ENCODE measurements at places on chromosomes 16 and 17.

DNA sequence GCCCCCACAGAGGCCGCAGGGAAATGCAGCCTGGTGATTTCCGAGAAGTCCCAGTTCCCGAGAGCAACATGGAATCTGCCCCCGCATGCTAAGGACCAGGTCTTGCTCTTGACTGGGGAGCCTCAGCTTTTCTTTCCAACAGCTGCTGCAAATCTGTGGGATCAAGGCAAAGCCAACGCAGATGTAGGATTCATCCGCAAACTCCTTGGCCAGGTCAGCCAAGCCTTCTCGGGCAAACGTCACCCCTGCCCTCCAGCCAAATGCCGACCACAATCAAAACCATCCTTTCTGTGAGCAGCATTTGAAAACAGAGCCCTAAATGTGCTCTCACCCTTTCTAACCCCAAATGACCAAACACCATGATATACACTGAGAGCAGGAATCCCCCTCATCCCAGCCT lies 54.0 kb downstream of the MRM3 start:
- no peak for DNase-seq

- DNase-seq = no peak
Measured at GRCh38 chr17:68460146-68460545, 2.9 kb upstream of the WIPI1 start.

GRCh38 chr16:66520406-66521170 lies 29.3 kb downstream of the TK2 start:
- no peak for DNase-seq

DNA sequence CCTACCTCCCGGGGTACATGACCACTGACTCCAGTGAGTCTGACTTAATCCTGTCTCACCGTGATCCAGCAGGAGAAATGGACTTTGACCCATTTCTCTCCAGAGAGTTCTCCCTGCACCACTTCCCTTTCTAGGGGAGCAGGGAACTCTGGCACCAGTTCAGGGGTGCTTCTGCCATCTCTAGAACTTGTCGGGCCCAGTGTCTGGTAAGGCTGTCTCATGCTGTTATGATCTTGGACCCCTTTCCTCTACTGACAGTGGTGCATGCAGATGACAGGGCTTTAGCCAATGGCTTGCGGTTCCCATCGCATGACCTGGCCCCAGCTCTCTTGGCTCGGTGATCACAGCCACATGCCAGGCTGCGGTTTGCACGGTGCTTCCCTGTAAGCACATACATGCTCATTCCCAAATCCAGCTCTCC lies 62.0 kb downstream of the SLC39A11 start:
- DNase-seq = no peak

DNA sequence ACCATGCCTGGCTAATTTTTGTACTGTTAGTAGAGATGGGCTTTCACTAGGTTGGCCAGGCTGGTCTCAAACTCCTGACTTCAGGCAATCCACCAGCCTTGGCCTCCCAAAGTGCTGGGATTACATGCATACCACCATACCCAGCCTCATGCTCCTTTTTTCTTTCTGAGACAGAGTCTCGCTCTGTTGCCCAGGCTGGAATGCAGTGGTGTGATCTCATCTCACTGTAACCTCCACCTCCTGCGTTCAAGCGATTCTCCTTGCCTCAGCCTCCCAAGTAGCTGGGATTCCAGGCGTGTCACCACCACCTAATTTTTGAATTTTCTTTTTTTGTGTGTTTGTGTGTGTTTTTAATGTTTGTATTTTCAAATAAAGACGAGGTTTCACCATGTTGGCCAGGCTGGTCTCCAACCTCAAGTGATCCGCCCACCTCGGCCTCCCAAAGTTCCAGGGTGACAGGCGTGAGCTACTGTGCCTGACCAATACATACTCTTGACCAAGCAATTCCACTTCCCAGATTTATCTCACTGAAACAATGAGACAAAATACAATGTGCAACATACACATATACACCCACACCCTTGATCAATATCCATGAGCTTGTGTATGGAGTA lies 5.0 kb downstream of the GRB2 start:
- no peak for DNase-seq

DNA sequence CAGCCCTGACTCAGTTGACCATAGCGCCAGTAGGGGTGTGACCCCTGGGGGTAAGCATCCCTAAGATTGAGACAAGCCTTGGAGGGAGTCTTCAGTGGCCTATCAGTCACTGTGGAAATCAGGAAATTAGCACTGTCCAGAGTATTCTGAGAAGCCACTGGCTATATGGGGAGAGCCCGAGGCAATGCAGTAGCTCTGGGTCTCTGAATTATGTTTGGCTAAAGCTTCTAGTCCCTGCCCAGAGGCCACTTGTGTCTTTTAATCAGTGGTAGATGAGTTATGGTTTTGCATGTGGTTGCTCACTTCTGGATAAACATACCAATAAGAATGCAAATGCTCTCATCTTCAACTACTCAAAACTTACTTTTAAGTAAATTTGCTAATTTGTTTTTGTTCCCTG lies 100.6 kb upstream of the TOX3 start:
- DNase-seq = no peak

- DNase-seq = no peak
Measured at GRCh38 chr16:14014284-14014625, 56.9 kb upstream of the MRTFB start.

- no peak for DNase-seq
Measured at GRCh38 chr17:20072692-20072992, 63.5 kb downstream of the SPECC1 start.

- no peak for DNase-seq
Measured at GRCh38 chr16:30567160-30567990, 4.1 kb downstream of the ZNF688 start.

GRCh38 chr16:15464401-15465186 lies 30.2 kb downstream of the BMERB1 start:
- no peak for DNase-seq

GRCh38 chr17:2707721-2708584 lies 3.6 kb downstream of the CLUH start:
- no peak for DNase-seq

DNA sequence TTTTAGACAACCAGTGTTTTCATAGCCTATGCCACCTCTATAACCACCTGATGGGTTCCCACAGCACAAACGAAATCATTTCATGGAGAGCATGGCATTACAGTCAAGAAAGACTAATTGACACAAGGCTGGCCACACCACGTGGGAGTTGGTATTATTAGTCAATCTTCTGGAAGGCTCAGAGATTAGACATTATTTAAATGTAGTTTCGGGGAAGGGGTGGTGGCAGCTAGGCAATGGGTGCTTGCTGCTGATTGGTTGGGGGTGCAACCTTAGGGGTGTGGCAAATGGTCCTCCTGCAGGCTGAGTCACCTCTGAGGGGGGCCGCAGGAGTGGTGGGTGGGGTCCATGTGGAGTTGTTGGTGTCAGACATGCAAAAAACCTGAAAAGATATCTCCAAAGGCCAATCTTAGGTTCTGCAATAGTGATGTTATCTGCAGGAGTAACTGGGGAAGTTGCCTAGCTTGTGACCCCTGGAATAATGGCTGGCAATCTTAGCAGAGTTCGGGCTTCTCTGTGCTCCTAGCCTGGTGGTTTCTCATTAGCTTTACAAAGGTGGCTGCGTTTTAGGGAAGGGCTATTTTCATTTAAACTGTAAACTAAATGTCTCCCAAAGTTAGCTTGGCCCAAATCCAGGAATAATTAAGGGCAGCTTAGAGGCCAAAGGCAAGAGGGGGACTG lies 4.6 kb downstream of the TEN1 start:
- no peak for DNase-seq

DNA sequence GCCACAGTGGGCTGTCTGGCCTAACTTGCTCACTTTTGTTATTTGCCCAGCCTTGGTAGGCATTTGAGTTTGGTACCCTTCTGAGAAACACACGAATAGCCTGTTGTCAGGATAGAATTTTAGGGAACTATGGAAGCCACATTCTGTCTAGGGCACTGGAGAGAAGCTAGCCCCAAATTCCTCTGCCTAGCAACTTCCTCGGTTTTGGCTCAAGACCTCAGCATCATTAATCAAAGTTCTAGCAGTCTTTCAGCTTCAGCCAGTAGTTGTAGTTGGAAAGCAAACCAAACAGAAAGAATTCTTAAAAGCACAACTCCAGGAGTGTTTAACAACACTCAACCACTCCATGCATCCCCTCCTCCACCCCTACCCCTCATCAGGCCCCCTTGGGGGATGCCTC lies 572.1 kb upstream of the PSMD7 start:
- no peak for DNase-seq

All from left kidney (tissue), 8 donors.